Activated CD4-positive, alpha-beta T cell treated with anti-CD3 and anti-CD28 coated beads, Interleukin-2, amount 50 U/mL, for 16 hours (primary cell): ENCODE measurements at places on chromosomes 1 and 21.

DNA sequence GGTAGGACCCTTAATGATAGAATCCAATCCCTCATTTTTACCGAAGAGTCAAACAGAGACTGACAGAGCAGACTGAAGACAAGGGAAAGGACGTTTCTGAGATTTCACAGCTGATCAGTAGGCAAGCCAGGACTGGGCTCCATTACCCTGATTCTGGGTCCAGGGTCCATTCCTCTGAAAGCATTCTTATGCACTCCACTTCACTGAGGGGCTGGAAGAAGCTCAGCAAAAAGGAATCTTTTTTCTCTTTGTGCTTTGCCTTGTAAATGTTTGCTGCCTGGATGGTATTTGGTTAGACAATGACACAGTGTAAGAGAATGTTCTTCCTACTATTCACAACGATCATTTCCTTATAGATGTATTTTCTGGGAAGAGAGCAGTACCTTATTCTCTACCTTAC, 331.3 kb upstream of the PROX1 start:
- DNase-seq = no peak

- DNase-seq = peak; percentile 3
Observed at GRCh38 chr1:97186381-97186780, 464.8 kb downstream of the PTBP2 start.

DNA sequence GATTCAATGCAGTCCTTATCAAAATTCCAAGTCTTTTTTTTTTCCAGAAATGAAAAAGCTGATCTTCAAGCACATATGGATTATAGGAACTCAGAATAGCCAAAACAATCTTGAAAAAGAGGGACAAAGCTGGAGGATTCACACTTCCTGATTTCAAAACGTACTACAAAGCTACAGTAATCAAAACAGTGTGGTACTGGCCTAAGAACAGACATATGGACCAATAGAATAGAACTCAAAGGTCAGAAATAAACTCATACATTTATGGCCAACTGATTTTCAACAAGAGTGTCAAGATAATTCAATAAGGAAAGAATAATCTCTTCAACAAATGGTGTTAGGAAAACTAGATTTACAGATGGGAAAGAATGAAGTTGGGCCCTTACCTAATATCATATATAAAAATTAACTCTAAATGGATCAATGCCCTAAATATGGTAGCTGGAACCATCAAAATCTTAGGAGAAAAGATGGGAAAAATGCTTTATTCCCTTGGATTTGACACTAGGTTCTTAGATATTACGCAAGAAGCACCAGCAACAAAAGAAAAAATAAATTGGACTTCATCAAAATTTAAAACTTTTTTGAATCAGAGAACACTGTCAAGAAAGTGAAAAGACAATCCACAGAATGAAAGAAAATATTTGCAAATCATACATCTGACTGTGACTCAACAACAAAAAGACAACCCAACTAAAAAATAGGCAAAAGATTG, 4.0 kb upstream of the KRTAP10-12 start:
- no peak for DNase-seq

- DNase-seq = no peak
Observed at GRCh38 chr1:209231476-209232156, 351.9 kb upstream of the CAMK1G start.

GRCh38 chr1:9164919-9165318, 36.0 kb upstream of the GPR157 start:
- DNase-seq = no peak

GRCh38 chr21:42921927-42922326, 3.5 kb downstream of the ERVH48-1 start:
- no peak for DNase-seq

GRCh38 chr1:233675893-233676292, 62.0 kb downstream of the KCNK1 start:
- DNase-seq = no peak

DNA sequence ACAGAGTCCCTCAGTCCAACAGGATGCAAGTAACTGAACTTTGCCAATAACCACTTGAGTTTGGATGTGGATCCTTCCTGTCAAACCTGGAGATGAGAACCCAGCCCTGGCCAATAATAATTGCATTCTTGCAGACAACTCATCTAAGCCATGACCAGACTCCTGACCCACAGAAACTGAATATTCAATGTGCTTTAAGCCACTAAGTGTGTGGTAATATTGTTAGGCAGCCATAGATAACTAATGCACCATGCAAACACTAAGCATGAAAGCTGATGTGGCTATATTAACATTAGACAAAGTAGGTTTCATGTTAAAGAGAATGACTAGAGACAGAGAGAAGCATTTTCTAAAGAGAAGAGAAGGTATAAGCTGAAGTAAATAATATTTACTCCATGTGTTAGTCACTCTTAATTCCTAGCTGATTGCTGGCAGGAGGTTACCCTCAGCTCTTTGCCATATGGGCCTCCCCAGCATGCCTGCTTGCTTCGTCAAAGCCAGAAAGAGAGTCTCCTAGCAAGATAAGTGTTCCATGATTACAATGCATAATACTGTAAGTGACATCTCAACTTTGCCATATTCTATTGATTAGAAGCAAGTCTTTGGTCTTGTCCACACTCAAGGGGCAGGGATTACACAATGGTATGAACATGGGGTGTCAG, 276.4 kb upstream of the PLXNA2 start:
- no peak for DNase-seq
